ENCODE measurements at places on chromosomes 6 and 20. TPM values are rescaled to one million over a fixed set of nuclear protein-coding genes. Genes with fewer than 3 reads are reported as not detected.

DNA sequence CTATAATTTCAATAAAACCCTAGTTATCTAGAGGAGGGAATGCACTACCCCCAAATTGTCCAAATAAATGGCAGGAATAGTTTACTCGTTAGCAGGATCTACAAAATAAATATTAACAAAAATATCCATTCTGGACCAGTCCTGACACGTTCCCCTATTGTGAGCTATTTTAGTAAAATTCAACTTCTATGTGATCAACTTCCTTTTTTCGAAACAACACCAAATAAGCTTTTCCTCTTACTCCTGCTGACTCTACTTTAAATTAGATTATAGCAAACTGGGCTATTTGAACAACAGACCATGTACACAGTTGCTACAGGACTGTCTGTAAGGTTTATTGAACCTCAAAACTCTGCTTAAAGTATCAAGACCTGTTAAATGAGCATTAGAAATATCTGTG lies 154.3 kb downstream of the IPCEF1 start:
- no peak for DNase-seq

DNA sequence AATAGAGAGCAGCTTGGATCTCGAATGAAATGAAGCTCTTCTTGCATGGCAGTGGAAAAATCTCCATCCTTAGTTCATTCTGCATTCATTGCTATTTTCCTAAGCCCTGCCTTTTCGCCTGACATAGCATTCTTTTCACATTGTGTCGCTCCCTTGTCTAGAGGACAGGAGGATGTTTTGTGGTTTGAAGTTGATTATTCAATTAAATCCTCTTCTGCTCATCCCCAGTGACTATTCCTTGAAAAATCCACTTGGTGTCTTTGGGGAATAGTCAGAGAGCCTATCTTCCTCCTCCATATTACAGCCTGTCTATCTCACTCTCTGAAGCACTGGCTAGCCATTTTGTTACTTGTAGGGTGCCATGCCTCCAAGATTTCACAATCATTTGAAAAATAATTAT lies 161.2 kb downstream of the KLHL32 start:
- DNase-seq = no peak

GRCh38 chr6:4185419-4185818 lies 50.0 kb upstream of the ECI2 start:
- DNase-seq = no peak

GRCh38 chr20:20498076-20498861 lies 130.4 kb downstream of the INSM1 start:
- DNase-seq = no peak

Gene SLC22A3
- 7.4 TPM for polyA plus RNA-seq

Gene PHF20
- polyA plus RNA-seq = 12.3 TPM

Measured in kidney (tissue), 22 donors.